ENCODE measurements at places on chromosomes 11 and 22.

GRCh38 chr11:12109591-12110196 lies 696 bp upstream of the MICAL2 start:
- DNase-seq: no peak

- no peak for DNase-seq
Measured at GRCh38 chr22:19981961-19982920, 34.4 kb downstream of the ARVCF start.

DNA sequence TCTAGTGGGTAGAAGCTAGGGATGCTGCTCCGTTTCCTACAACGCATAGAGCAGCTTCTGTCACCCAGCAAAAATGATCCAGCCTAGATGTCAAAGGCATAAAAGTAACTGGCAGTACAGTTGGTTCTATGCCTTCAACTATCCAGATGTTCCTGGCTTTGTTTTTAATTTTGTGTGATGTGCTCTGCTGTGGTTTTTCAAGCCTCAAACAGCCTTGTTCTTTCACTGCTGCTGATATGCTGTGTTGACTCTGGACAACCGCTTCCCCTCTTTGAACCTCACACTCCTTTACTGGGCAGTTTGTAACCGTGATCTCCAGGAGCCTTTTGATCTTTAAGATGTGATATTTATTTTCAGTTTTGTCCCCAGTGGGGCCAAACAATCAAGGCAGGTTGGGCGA lies 116.4 kb downstream of the SEZ6L start:
- no peak for DNase-seq

DNA sequence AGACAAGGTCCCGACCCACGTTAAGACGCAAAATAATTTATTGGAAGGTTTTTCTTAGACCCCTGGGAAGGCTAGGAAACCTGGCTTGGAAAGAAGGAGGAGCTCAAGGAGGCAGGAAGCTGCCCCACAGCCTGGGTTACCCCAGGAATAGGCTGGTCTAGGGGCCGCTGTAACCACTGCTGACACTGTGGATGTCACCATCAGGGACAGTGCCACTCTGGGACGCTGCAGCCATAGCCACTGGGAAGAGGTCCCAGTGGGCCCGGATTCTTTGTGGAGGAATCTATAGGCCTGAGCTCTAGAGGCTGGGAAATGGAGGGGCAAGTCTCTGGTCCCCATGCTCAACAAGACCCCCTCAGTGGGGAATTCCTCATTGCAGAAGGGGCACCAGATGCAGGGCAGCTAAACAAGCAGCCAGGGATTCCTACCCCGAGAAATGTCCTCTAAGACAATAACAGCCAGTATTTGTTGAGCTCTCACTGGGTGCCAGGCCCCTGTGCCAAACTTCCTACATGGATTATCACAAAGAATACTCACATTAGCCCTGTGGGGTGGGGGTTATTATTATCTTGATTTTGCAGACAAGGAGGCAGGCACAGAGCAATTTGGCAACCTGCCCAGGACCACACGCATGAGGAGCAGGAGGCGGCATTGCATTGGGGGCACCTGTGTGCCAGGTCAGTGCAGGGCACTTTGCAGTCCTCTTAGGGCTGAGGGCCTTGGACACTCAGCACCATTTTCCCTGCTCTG lies 19.5 kb upstream of the CHKA start:
- no peak for DNase-seq

- no peak for DNase-seq
Measured at GRCh38 chr22:29331658-29332300, 16.3 kb upstream of the RASL10A start.

DNA sequence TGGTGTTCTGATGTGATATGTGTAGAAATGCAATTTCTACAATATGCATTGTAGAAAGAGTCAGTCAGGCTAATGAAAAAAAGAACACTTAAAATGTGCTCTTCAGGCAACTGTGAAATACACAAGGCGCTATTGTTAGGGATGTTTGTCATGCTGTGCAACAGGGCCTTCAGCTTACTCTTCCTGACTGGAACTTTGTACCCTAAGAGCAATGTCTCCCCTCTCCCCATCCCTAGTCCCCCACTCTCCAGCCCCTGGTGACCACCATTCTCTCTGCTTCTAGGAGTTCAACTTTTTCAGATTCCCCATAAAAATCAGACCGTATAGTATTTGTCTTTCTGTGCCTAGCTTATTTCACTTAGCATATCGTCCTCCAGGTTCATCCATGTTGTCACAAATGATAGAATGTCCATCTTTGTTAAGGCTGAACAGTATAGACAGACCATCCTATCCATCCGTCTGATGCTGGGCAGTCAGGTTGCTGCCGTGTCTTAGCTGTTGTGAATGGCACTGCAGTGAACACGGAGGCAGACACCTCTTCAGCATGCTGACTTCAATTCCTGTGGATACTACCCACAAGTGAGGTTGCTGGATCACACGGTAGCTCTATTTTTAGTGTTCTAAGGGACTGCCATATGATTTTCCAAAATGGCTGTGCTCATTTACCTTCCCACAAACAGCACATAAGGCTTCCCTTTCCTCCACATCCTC lies 10.7 kb downstream of the NDUFV1 start:
- DNase-seq: no peak

DNA sequence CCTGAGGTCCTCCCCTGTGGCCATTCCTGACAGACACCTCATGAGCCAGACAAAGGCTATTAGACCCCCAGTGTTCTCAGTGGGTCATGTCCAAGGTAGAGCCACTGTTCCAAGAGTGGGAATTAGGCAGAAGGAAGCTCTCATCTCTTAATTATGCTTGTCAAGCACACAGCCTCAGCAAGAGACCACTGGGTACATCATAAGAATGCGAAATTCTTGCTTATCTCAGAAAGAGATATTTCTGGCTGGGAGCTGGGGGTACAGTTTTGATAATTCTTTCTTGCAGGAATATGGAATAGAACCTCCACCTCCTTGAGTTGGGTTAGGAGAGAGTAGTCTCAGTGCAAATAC lies 1280.0 kb upstream of the CNTN5 start:
- no peak for DNase-seq

DNA sequence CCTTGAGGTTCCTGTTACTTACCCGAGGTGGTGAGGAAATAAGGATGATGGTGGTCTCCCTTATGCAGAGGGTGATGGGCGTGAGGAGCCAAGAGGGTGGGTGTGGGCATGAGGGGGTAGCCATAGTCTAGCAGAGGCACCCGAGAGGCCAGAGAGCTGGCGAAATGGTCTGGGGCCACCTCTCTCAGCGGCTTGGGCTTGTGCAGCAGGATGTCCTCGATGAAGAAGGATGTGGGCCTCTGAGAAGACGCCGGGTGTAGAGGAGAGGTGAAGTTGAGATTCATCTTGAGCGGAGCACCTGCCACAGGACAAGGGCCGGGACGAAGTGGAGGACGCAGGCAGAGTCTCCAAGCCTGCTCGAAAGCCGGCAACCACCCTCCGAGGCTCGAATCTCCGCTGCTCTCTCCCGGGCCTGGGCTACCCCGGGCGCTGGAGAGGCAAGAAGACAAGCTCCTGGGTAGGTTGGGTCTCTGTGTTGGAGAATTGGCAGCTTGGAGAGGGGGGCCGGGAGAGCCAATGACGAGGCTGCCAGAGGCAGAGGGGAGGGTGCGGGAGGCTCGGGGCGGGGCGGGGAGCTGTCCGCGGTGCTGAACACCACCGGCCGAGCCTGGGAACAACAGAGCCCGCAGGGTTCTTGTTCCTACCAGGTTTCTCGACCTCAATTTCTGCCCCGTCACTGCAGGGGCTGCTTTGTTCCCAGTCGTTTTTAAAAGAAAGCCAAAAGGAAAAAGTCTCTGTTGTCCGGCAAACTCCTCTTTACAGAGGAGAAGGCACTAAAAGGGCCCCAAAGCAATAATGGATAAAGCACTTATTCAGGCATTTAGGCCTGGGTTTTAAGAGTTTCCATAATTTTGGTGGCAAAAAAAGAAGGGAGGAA lies at the start of gene BSX:
TSS of gene BSX (minus strand) at position 447 of the 877 bp plus-strand sequence. CDS start at position 284, 163 bp downstream.
- peak; percentile 40 for DNase-seq

DNA sequence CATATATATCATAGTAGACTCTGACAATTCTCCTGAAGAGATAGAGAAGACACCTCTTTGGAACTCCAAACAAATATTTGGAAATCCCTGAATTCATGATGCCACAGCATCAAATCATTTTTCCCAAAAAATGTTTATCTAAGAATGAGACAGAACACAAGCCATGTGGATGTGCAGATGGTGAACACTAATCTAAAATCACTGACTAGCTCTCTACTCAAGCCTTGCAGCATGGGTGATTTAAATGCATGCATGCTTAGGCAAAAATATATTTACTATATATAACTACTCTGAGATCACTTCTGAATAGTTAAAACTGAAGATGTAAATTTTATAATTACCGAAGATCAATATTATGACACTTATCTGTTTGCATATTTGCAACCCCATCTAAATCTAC lies 289.9 kb downstream of the GUCY1A2 start:
- no peak for DNase-seq

All from T-cell (primary cell).